ENCODE measurements at places on chromosomes 4 and X. TPM values are rescaled to one million over a fixed set of nuclear protein-coding genes. Genes with fewer than 3 reads are reported as not detected.
A peak's percentile ranks its signal among the peaks of the same experiment; 100 is the strongest.

DNA sequence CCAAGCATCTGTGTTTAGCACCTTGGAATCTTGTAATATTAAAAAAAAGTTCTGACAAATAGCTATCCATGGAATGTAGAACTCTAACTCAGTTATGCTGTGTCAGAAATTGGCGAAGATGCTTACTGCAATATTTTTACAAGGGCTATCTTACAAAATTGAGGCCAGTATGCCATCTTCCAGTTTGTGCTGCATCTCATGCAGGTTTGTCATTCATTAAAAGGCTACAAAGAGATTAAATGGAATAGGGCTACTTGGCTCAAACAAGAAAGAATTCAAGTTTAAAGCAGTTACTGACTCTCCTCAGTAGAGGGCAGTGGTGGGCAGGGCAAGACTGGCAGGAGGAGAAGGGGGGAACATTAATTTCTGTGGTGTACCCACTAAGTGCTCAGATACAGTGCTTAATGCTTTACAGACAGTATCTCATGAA, 66.5 kb downstream of the SHROOM4 start:
- H3K27me3 ChIP-seq, result no peaks in the 10 kb centered on the region
- H3K4me3 ChIP-seq, result no peak overlapping the region
- no peaks in the 10 kb centered on the region for H3K4me1 ChIP-seq

GRCh38 chrX:10130354-10130753, 26.4 kb upstream of the CLCN4 start:
- H3K27me3 ChIP-seq, result no peaks in the 10 kb centered on the region
- peaks cover 25% of the 10 kb centered on the region for H3K36me3 ChIP-seq
- H3K4me1 ChIP-seq, result no peaks in the 10 kb centered on the region
- H3K4me3 ChIP-seq, result no peak overlapping the region
- DNase-seq, result no peak

- DNase-seq, result peak; percentile 76
- peaks cover 11% of the 10 kb centered on the region for H3K36me3 ChIP-seq
- H3K27me3 ChIP-seq, result no peaks in the 10 kb centered on the region
- peaks cover 11% of the 10 kb centered on the region for H3K4me1 ChIP-seq
These were observed 144.2 kb downstream of the PDLIM5 start for GRCh38 chr4:94595880-94596483.

GRCh38 chrX:137915466-137915865, 349.5 kb downstream of the ZIC3 start:
- DNase-seq, result no peak
- no peaks in the 10 kb centered on the region for H3K4me1 ChIP-seq
- no peak overlapping the region for H3K4me3 ChIP-seq
- H3K27ac ChIP-seq, result no peak overlapping the region
- H3K27me3 ChIP-seq, result no peaks in the 10 kb centered on the region

DNA sequence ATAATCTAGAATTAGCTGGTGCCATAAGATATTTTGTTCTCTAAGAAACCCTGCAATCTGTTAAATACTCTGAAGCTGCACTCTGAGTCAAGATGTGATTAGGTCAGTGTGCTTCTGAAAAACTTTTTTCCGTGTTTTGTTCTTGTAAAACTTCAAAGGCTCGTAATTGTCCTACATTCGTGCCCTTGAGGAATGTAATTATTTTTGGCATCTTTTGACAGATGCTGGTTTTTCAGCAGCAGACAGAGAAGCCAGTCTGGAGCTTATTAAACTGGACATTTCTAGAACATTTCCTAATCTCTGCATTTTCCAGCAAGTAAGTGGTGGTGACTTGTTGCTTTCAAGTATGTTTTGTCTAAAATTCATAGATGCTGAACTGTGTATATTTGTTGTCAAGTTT, 36.8 kb upstream of the TADA2B start:
- H3K4me1 ChIP-seq, result no peaks in the 10 kb centered on the region
- H3K27me3 ChIP-seq, result no peaks in the 10 kb centered on the region
- no peak overlapping the region for H3K27ac ChIP-seq
- peaks cover 15% of the 10 kb centered on the region for H3K36me3 ChIP-seq
- no peak for DNase-seq

DNA sequence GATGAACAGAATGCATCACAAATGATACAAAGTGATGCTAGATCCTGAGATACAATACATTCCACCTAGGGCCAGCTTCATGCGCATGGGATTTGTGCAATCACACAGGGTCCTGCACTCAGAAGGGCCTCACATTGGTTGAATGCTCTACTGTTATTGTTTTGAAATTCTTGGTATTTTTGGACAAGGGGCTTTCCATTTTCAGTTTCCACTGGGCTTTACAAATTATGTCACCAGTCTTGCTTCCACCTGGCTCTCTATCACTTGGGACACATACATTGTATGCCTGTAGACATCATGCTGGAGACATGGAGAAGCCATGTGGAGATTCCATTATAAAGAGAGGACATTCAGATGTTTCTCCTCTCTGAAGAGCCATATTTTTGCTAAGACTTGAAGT, 155.8 kb downstream of the NAA11 start:
- no peak overlapping the region for H3K27ac ChIP-seq
- no peak overlapping the region for H3K4me3 ChIP-seq
- DNase-seq, result no peak
- no peaks in the 10 kb centered on the region for H3K36me3 ChIP-seq
- H3K27me3 ChIP-seq, result no peaks in the 10 kb centered on the region

DNA sequence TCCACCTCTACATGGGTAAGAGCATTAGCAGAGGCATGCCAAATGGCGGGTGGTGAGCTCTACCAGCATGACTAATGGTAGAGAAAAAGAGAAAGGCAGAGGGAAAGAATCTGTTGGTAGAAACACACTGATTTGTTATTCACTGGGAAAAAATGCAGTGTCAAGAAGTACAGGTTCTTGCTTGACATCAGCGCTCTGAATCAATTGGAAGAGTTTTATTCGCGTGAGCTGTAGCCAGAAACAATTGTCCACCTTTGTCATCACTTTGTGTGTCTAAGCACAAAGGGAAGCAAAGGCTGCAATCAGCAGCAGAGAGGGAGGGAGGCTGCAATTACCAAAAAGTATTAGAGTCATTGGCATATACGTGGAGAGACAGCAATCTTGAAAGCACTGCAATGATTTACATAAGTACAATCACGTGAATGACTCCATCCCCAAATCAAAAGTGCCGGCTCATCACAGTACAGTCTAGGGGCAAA, 67.7 kb upstream of the HS3ST1 start:
- no peak overlapping the region for H3K27ac ChIP-seq
- H3K36me3 ChIP-seq, result no peaks in the 10 kb centered on the region

- DNase-seq, result no peak
- H3K4me1 ChIP-seq, result peaks cover 3% of the 10 kb centered on the region
- no peaks in the 10 kb centered on the region for H3K36me3 ChIP-seq
- H3K4me3 ChIP-seq, result no peak overlapping the region
- H3K27ac ChIP-seq, result no peak overlapping the region
- H3K27me3 ChIP-seq, result no peaks in the 10 kb centered on the region
These were observed 77.0 kb upstream of the ARMCX2 start for GRCh38 chrX:101736651-101737050.

DNA sequence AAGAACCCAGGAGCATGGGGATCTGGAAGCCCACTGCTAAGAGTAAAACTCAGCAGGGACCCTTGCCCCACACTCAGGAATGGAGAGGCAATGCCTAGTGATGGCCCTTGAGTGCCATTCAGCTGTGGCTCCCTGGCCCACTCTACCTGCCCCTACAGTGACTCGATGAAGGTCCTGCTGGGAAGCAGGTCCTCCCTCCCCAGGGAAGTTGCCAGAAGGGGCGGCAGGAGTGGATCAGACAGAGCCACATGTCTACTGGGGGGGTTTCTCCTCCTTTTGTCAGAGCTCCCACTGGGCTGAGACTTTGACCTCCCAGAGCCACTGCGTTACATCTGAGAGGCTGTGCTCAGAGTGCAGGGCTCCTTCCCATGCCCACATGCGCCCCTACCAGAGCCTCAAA, 1.2 kb downstream of the SLC10A3 start:
- H3K27me3 ChIP-seq, result no peaks in the 10 kb centered on the region
- no peak overlapping the region for H3K4me3 ChIP-seq
- DNase-seq, result no peak
- peaks cover 3% of the 10 kb centered on the region for H3K4me1 ChIP-seq

Gene RASL11B
- not detected for total RNA-seq

Gene PRR32
- total RNA-seq, result not detected

Gene LNX1
- 1.3 TPM for total RNA-seq

Gene COL4A6
- total RNA-seq, result 0.92 TPM

Gene IBSP
- total RNA-seq, result not detected

Gene IL9R
- not detected for total RNA-seq

Gene MUC7
- total RNA-seq, result not detected
